ENCODE measurements at places on chromosomes 13 and 19. TPM values are rescaled to one million over a fixed set of nuclear protein-coding genes. Genes with fewer than 3 reads are reported as not detected.

GRCh38 chr13:34767778-34768177 lies 174.3 kb upstream of the NBEA start:
- no peaks in the 10 kb centered on the region for H3K36me3 ChIP-seq
- no peaks in the 10 kb centered on the region for H3K4me1 ChIP-seq
- no peak overlapping the region for H3K27ac ChIP-seq
- no peak for DNase-seq
- no peaks in the 10 kb centered on the region for H3K27me3 ChIP-seq

- H3K36me3 ChIP-seq, result no peaks in the 10 kb centered on the region
- H3K27ac ChIP-seq, result no peak overlapping the region
- H3K27me3 ChIP-seq, result no peaks in the 10 kb centered on the region
- no peak for DNase-seq
Observed at GRCh38 chr13:50309318-50309717, 294.1 kb downstream of the KCNRG start.

GRCh38 chr13:78404846-78405360 lies 198.4 kb downstream of the POU4F1 start:
- H3K36me3 ChIP-seq, result no peaks in the 10 kb centered on the region
- no peak overlapping the region for H3K4me3 ChIP-seq
- no peak for DNase-seq
- no peaks in the 10 kb centered on the region for H3K27me3 ChIP-seq
- H3K4me1 ChIP-seq, result no peaks in the 10 kb centered on the region

The FAM98C gene
- total RNA-seq, result 22.9 TPM

The SMIM17 gene
- total RNA-seq, result 0.33 TPM

- H3K27me3 ChIP-seq, result no peaks in the 10 kb centered on the region
- H3K4me3 ChIP-seq, result no peak overlapping the region
- no peak overlapping the region for H3K27ac ChIP-seq
- H3K36me3 ChIP-seq, result no peaks in the 10 kb centered on the region
- no peaks in the 10 kb centered on the region for H3K4me1 ChIP-seq
Observed at GRCh38 chr13:36454121-36454520, 21.8 kb downstream of the CCNA1 start.

The LILRA5 gene
- total RNA-seq, result 2.2 TPM
